ENCODE measurements at places on chromosomes 1 and 21.

DNA sequence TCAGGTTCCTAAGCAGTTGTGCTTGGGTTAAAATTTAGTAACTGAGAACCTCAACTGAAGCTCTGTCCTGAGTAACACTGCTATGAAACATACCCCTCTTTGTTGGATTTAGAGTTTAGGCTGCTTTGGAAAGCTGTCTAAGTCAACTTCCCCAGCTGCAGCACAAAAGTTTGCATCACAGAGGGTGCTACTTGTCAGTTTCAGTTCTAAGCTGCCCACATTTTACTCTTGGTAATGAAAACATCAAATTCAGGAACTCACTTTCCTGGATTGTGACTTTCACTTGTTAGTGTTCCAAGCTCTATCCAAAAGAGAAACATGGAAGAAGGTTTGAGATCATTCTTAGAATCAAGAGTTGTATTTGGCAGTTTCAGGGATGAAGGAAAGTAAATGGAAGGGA lies 191.7 kb upstream of the NFIA start:
- DNase-seq, result no peak

GRCh38 chr1:185598332-185598731 lies 135.9 kb upstream of the HMCN1 start:
- DNase-seq, result no peak

- no peak for DNase-seq
Observed at GRCh38 chr1:31607360-31607759, 10.1 kb upstream of the HCRTR1 start.

- DNase-seq, result no peak
Observed at GRCh38 chr1:170194451-170194850, 48.7 kb downstream of the NTMT2 start.

DNA sequence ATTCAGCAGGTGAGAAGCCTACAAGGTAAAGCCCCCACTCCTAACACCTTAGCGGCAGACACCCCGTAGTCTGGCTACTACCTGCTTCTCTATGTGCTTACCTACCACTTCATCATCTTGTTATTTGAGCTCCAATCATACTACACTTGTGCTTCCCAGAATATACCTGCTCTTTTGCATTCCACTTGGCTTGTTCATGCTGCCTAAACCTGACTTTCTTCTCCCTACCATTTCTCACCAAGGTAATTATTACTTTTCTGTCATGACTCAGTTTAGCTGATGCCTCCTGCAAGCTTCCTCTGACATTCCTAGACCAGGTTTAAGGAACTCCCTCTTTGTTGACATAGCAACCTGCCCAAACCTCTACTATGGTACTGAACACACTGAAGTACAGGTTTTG lies 495.6 kb upstream of the C1orf87 start:
- DNase-seq, result no peak

GRCh38 chr1:183310753-183311479 lies 107.3 kb downstream of the NMNAT2 start:
- DNase-seq, result peak; percentile 3

DNA sequence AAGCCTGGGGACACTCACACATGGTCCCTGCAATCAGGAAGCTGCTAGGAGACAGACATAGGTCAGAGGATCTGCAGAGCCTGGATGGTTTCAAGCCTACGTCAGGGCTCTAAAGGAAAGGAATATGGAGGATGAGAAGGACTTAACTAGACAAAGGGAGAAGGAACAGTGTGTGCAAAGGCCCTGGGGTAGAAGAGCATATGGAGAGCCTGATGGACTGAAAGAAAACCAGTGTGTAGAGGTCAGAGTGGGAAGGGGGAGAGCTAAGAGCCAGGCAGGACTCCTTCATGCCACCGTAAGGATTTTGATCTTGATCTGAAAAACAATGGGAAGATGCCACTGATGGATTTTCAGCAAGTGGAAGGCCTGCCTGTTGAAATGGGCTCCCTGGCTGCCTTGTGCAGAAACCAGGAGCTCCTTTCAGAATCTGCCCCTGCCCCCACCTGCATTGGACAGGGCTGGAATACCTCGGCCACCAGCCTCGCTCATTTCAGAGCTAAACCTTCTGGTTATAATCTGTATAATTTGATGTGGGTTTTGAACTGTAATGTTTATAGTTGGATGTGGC lies 8.6 kb downstream of the FHAD1 start:
- DNase-seq, result no peak
